Mesenchymal stem cell (in vitro differentiated cells and primary cell): ENCODE measurements at places on chromosomes 2 and 18.

GRCh38 chr2:173997269-173997668 is 32.1 kb upstream of the SP3 start:
- DNase-seq, result no peak

DNA sequence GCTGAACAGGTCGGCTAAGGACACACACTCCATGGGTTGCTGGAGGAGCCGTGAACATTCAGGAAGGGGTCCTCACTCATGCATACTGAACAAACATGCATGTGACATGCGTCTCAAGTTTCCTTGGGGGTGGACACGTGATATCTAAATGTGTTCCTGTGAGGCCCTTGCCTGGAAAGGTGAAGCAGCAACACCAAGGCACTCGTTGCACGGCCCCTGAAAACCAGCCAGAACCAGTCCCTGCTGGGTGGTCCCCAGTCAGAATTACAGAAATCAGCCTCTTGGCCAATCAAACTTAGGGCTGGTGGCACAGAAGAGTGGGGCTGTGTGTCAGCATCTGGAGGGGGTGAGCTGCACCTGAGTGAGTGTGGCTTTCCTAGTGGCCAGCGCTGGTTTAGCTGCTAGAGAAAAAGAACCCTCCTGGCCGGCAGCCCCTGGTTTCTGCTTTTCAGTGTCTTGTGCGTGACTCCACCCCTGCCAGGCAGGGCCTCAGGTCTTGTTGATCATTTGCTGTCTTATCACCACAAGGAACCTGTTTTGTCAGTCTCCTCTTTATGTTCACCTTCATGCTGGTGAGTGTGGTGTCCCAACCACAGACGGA is 3.2 kb upstream of the AQP12B start:
- no peak for DNase-seq

DNA sequence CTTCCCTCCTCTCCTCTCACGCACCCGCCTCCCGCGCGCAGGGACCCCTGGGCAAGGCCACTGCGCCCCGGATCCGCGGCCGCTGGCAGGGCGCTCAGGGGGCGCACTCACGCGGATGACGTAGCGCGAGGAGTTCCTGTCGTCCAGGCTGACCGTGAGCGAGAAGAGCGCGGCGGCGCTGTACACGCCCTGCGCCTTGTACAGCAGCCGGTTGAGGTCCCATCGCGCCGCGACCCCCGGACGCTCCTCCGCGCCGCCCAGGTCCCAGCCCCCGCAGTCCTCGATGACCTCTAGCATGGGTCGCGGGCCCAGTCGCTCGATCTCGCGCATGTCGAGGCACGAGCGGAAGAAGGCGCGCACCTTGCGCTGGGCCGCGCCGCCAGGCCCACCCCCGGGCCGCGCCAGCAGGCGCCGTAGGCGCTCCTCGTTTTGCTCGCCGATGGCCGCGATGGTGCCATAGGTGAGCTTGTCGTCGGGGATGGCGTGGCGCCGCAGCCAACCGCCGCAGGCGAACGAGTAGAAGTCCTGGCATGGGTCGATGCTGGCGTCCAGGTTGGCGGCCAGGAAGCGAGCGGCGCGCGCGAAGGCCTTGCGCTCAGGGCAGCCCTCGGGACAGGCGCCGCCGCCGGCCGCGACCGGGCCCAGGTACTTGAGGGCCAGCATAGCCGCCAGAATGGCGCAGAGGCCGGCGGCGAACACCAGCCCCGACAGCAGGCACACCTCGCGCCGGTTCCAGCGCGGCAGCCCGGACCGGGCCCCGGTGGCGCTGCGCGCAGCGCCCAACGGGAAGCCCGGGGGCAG is 1.7 kb downstream of the ECEL1 start:
- DNase-seq, result no peak

GRCh38 chr2:1219901-1220573 is 193.2 kb upstream of the TPO start:
- no peak for DNase-seq

GRCh38 chr2:231294571-231295362 is 96.3 kb downstream of the ARMC9 start:
- DNase-seq, result no peak

DNA sequence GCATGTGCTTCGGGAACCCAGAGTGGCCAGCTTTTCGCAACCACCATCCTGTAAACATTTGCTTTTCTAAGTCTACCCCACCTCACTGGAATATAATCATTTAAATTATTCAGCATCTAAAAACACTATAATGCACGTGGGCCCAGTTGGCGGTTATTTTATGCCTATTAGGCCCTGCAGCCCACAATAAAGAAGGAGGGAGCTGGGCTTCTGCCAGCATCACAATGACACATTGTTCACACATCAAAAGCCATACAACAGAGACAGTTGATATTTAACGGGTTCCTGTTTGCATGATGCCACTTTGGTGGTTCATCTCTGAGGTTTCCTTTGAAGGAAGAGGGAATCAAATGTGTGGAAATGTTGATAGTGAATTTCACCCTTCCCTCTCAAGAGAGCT is 916.0 kb upstream of the CELF4 start:
- DNase-seq, result no peak

DNA sequence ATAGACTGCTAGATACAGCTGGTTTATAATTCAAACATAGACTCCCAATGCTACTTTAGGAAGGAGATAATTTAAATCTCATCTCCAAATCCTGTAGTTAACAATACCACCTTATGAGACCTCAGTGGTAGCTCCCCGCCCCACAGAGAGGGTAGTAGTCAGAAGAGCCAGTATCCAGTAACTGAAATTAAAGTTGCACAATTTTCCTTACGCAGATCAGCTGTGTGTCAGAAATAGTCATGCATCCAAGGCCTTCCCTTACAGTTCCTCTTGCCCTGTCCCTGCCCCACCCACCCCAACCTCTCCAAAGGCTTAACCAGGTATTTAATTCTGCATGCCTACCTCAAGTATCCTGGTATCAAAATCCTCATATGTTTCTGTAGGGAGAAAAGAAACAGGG is 15.5 kb downstream of the MRPS5 start:
- DNase-seq, result no peak

- DNase-seq, result peak; percentile 56
Measured at GRCh38 chr2:150403457-150403856, 84.0 kb downstream of the RND3 start.

- DNase-seq, result no peak
Measured at GRCh38 chr18:63287691-63288220, 31.8 kb downstream of the BCL2 start.

GRCh38 chr18:77635451-77635850 is 385.8 kb downstream of the GALR1 start:
- DNase-seq, result no peak

GRCh38 chr18:79498662-79499061 is 102.9 kb downstream of the NFATC1 start:
- no peak for DNase-seq

- DNase-seq, result no peak
Measured at GRCh38 chr2:75882530-75882929, 171.8 kb upstream of the GCFC2 start.
